Stimulated activated CD4-positive, alpha-beta T cell treated with anti-CD3 and anti-CD28 coated beads, Interleukin-4, amount 100 ng/mL, for 1 hour (primary cell): ENCODE measurements at places on chromosomes 6 and 20.

DNA sequence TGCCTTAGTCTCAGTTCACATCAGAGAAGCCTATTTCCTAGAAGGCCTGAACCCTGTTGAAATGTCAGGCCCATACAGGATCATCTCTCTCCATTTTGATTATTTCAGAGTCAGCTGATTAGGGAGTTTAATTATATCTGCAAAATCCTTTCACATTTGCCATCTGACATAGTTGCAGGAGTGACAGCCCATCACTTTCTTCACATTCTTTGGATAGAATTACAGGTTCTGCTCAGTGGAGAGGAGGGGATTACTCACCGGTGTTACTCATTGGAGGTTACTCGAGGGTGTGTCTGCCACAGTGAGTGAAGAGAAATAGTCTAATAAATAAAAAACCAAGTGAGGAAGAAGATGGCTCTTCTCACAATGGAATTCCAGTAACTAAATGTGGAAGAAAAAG lies 216.8 kb downstream of the TMEM242 start:
- no peak for DNase-seq

- no peak for DNase-seq
These were observed 362 bp upstream of the TMX4 start for GRCh38 chr20:8019998-8020247.

DNA sequence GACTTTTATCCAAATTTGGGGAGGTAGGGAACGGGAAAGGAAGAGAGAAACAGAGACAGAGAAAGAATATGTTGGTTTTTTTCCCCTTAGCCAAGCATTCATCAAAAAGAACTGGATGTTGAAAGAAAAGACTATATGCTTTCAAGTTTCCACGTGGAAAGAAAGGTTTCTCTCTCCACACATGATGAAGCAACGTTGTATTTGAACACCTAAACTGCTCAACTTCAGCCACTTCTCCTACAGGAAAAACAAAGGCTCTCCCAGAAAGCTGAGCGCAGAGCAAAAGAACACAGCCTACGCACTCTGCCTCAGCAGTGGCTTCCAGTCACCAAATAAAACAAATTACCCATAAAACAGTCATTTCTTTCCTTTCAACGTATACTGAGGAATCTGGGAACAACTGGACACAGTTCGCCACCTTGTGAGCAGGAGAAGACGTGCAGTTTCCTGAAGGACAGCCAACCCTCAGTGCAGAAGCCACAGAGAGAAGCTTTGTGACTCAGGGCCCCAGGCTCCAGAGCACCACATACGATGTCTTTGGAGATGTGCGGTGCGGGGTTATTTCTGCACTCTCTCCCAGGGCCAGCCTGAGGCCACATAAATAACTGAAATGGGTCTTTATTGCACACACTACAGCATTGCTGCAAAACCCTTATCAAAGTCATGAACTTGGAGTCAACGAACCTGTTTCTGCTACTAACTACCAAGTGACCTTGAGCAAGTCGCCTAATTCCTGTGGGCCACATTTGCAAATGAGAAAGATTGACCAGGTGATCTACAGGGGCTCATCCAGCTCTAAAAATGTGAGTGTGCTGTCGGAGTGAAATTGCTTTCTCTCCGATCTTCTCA lies 10.1 kb downstream of the IL17F start:
- no peak for DNase-seq

DNA sequence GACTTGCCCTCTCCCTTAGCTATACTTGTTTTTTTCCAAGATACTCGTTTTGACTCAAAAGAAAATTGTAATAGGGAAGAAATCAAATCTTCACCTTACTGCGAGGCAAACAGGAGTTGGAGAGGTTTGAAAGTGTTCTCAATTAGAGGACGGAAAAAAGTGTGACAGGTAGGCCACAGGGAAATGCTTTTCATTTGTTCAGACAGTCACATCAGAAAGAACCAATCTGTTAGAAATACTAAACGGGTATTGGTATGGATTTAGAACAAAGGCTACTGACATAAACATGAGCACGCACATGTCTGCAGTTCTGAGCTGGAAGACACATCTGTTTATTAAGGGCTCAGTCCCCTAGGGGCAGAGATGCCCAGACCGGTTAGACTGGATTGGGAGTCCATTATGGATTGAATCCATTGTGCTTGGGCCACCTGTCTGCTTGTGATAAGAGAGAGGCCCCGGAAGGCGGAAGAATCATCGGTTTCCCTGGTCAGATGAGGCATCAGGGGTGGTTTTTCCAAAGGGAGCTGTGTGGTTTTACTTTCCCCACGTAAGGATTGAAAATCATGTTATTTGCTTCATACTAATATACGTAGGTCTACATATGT lies 220.9 kb upstream of the MYLIP start:
- no peak for DNase-seq

DNA sequence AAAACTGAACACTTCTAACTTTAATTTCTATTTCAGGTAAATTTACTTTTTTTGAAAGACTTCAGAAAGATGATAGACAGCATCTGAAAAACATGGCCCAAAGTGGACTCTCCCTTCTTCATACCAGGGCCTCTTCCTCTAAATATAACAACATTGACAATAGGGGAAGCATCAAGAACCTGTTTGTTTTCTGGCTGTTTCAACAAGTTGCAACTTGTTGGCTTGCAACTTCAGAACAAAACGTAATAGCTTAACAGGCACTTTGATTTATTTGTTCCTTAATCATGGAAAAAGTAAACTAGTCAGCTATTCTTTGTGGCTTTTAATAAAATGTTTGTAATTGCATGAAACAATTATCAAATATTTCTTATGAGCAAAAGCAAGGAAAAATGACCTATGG lies 34.3 kb downstream of the RGS17 start:
- DNase-seq = no peak

- no peak for DNase-seq
These were observed 62.2 kb downstream of the INSM1 start for GRCh38 chr20:20430066-20430465.

- DNase-seq = no peak
These were observed 35.1 kb upstream of the ANKEF1 start for GRCh38 chr20:9999645-10000044.

DNA sequence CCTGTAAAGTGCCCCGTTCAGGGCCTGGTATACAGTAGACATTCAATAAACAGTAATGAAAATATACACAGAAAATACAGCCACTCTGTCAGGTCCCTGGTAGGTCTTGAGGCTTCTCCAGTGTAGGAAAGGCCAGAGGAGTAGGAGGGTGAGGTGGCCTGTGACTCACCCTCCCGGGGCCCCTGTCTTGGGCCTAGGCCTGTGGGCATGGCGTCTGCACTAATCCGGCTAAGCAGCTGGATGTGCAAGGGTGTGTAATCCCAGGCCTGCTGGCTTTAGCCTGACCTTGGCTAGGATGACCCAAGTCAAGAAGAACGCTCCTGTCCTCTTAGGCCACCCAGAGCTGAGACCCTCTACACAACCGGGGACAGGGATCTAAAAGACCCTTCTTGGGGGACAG lies 84.9 kb downstream of the KCNB1 start:
- DNase-seq = no peak

DNA sequence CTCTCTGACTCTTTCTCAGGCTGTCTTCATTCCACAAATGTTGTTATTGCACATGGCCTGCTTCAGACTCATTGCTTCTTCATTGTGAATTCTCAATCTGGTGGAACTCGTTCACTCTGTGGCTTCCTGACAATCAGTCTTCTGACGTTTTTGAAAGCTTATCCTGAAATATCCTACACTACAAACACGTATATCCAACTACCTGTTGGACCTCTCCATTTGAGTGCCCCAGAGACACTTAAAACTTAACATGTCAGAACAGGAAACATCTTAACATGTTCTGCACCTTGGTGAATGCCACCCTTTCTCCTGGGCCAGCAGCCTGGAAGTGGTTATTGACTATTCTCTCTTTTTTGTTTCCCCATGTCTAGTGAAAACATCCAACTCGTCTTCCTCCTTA lies 50.8 kb downstream of the AIG1 start:
- no peak for DNase-seq

DNA sequence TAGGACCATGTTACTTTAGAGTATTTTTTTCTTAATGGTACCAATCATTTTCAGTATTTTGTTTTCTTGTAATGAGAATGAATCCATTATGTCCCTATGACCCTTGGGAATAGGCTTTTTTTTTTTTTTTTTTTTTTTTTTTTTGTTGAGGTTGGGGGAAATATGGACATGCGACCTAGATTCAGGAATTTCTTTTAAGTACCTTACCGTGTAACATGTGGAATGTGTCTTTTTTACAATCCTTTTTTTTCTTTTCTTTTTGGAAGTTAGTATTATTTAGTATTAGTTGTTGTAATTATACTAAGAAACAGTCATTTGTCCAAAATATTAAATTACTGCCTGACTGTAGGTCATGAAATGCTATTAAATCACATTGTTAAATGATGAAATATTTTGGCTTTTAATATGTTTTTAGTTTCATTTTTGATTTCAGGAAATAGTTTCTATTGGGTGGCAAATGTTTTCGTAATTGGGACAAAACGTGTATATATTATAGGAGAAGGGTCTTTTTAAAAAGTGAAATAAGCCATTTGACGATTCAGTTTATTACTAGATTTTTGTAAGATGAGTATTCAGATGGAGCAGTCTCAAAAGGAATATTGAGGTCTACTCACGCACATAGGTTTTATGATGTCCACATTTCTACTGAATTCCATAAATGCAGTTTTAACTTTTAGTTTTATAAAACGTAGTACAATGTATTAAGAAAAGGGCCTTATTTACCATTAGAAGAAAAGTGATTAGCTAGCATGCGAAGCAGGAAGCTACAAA lies 4.9 kb downstream of the ARID1B start:
- DNase-seq = no peak

DNA sequence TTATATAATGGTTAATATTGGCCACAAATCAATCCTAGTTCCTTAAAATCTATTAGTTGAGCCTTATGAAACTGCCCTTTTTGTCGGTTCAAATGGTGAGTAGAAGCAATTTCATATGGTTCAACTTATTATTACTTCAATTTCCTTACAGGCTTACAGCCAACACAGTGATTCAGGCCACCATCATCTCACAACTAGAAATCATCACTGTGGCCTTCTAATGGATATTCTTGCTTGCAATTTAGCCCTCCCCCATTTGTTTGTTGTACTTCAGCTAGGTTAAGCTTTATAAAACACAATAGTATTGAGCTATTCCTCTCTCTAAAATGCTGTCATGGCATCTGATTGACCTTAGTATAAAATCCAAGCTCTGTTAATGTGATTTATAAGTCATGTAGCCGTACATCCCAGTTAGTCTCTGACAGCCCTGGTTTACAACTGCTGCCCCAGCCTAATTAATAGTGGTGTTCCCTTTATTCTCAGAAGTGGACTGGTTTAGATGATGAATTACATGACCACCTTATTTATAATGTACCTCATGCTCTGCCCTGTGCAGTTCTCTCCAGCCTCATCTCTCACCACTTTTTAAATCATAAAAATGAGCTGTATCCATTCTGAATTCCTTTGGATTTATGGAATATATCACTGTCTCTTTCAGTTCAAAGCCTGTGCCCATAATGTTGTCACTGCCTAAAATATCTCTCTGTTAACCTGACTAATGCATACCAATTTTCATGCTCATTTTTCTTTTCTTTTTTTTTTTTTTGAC lies 36.7 kb downstream of the LAMA2 start:
- no peak for DNase-seq

DNA sequence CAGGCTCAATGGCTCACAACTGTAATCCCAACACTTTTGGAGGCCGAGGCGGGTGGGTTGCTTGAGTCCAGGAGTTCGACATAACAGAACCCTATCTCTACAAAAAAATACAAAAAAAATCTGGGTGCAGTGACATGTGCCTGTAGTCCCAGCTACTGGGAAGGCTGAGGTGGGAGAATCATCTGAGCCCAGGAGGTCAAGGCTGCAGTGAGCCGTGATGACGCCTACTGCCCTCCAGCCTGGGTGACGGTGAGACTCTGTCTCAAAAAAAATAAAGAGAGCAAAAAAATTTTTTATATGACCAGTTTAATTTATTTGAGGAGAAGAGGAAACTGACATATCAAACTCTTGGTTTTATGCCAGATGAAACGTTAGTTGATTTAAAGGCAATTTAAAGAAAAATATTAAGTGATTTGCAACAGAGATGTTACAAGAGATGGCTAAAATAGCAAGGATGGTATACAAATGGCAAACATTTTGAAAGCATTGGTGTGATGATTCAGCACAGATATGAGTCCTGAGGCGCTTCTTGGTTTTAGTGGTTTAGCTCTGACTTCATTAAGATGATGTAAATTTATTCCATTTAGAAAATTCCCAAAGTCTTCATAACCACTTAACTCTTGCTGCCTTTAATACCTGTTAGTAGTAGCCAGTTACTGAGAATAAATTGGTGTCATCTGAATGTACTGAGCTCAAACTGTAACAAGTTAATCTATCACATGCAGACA lies 17.7 kb downstream of the GTF2H5 start:
- DNase-seq = no peak

DNA sequence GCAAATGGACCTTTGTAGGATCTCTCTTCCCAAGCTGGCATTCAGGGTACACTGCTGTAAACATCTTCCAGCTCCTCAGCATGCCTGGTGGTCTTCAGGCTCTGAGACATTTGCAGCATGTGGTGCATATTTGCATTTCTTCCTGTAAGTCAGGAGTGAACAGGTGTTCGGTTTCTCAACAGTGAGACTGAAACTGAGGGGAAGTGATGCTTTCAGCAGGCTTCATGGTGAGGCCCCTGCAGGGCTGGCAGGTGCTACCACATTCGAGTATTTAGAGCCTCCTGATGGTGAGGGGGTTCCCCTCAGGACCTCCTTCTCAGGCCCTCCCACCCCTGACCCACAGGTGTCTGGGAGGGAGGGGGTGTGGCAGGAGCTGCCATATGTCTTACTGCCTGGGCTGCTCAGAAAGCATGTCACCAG lies 15.1 kb downstream of the MYBL2 start:
- DNase-seq = no peak

- peak; percentile 41 for DNase-seq
These were observed 54.4 kb downstream of the GOPC start for GRCh38 chr6:117547688-117548621.

GRCh38 chr20:14148042-14148441 lies 152.7 kb downstream of the MACROD2 start:
- no peak for DNase-seq

DNA sequence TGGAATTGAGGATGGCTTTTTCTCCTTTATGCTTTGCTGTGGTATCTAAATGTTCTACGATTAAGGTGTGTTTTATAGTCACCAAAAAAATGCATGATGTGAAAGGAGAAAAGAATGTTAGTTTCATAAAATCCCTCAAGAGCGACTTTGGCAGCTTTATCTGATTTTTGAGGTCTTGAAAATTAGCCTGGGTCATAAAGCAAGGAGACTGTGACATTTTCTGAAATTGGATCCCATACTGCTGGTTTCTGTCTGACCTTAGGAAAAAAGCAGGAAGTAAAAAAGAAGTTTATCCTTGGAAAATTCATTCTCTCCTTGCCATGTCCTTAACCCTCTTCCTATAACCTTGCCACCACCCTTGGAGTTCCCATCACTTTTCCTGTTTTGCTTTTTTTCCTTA lies 525.3 kb downstream of the CD83 start:
- DNase-seq = no peak
